ENCODE measurements at places on chromosomes 4 and X. TPM values are rescaled to one million over a fixed set of nuclear protein-coding genes. Genes with fewer than 3 reads are reported as not detected.

DRD5 gene
- total RNA-seq: not detected

LRIT3 gene
- under 0.01 TPM for total RNA-seq

PNPLA4 gene
- total RNA-seq: 10.1 TPM

DNA sequence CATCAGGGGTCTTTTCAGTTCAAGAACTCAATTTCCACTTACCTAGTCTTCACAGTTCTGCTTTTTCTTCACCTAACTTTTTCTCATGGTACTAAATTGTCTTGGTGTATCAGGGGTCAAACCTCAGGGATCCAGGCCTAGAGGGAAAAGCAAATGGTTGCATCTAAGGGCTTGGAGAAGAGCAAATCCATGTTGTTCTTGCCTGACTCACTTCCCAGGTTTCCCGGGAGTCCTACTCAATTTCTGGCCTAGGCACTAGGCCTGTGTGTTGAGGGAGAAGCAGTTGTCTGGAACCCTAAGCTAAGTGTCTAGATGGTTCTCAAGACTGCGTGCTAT, 191.9 kb upstream of the STK26 start:
- no peak for DNase-seq

- DNase-seq: no peak
Observed at GRCh38 chrX:103540145-103540544, 20.9 kb upstream of the RAB40A start.

- peak; percentile 12 for DNase-seq
Observed at GRCh38 chrX:130393451-130394074, 8.1 kb upstream of the GPR119 start.

- no peak for DNase-seq
Observed at GRCh38 chr4:127985989-127986388, 20.8 kb downstream of the ABHD18 start.

Measured in dermis microvascular lymphatic vessel endothelial cell (primary cell).